ENCODE measurements at places on chromosomes 11 and 22.

- no peak for DNase-seq
- H3K27ac ChIP-seq, result peak overlapping the region; percentile 5
- peaks cover 15% of the 10 kb centered on the region for H3K4me1 ChIP-seq
- no peak overlapping the region for H3K4me3 ChIP-seq
- no peaks in the 10 kb centered on the region for H3K36me3 ChIP-seq
- no peaks in the 10 kb centered on the region for H3K27me3 ChIP-seq
Measured at GRCh38 chr22:38415561-38416321, 39.3 kb downstream of the KCNJ4 start.

GRCh38 chr11:88697139-88697538 is 359.6 kb upstream of the CTSC start:
- H3K4me3 ChIP-seq, result no peak overlapping the region
- DNase-seq, result no peak
- no peaks in the 10 kb centered on the region for H3K4me1 ChIP-seq
- H3K27ac ChIP-seq, result no peak overlapping the region

DNA sequence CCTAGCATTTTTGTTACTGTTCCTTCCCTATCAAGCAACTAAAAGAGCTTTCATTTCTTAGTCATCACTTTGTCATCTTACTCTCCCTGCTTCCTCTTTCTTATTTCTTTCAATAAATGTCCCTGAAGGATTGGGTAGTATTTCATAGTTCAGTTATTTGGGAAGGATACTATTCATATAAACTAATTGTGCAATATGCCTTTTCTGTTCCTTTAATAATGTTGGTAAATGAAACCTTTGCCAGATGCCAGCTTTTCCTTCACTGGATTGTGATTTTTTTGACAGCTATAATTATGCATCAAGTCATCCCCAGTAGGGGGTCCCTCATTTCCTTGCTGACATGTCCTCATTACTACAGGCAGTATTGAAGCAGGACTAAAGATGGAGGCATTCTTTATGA is 101.7 kb downstream of the ATM start:
- DNase-seq, result peak; percentile 17
- H3K27me3 ChIP-seq, result no peaks in the 10 kb centered on the region
- no peaks in the 10 kb centered on the region for H3K4me1 ChIP-seq
- H3K27ac ChIP-seq, result no peak overlapping the region

DNA sequence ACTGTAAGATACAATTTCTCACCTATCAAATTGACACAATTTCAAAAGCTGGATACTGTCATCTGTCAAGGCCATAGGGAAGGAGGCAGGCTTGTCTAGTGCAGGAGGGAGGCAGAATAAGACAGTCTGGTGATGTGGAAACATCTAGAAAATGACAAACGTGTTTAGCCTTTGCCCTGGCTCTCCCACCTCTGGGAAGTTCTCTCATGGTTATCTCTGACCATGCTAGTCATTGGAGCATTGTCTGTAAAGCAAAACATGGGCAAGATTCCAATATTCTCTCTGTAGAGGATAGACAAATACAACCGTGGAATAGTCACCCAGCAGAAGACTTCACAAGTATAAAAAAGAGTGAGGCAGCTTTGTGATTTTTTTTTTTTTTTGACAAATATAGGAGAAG is 9.1 kb upstream of the SERHL2 start:
- DNase-seq, result no peak
- H3K36me3 ChIP-seq, result no peaks in the 10 kb centered on the region
- no peak overlapping the region for H3K4me3 ChIP-seq
- peaks cover 6% of the 10 kb centered on the region for H3K4me1 ChIP-seq

- no peak for DNase-seq
- no peak overlapping the region for H3K27ac ChIP-seq
- no peaks in the 10 kb centered on the region for H3K36me3 ChIP-seq
- no peak overlapping the region for H3K4me3 ChIP-seq
Measured at GRCh38 chr11:113276466-113276865, 37.9 kb upstream of the TTC12 start.

DNA sequence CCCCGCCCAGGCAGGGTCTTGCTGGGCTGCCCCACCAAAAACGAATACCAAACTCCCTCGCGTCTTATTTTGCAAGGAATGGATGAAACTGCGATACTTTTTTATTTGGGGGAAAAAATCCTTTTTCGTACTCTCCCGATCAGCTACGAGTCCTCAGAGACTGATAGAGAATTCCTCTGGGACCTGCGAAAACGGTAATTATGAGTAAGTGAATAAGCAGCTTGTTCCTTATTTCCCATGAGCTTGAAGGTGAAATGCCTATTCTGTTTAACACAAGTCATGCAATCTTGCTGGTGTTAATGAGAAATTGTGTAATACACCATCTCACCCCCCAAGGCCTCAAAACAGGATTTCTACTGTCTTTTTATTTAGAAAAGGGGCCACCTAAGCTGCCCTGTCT is 5.5 kb downstream of the GRK3 start:
- no peaks in the 10 kb centered on the region for H3K27me3 ChIP-seq
- H3K4me1 ChIP-seq, result peaks cover 13% of the 10 kb centered on the region
- H3K4me3 ChIP-seq, result no peak overlapping the region
- no peak for DNase-seq
- H3K36me3 ChIP-seq, result no peaks in the 10 kb centered on the region
- H3K27ac ChIP-seq, result no peak overlapping the region

- no peak overlapping the region for H3K4me3 ChIP-seq
- H3K27me3 ChIP-seq, result no peaks in the 10 kb centered on the region
- H3K27ac ChIP-seq, result no peak overlapping the region
- peaks cover 9% of the 10 kb centered on the region for H3K4me1 ChIP-seq
Measured at GRCh38 chr11:16015741-16016467, 340.4 kb downstream of the SOX6 start.

GRCh38 chr11:10095412-10096208 is 198.4 kb downstream of the SBF2 start:
- H3K4me1 ChIP-seq, result no peaks in the 10 kb centered on the region
- no peaks in the 10 kb centered on the region for H3K36me3 ChIP-seq
- H3K27me3 ChIP-seq, result no peaks in the 10 kb centered on the region
- no peak overlapping the region for H3K27ac ChIP-seq
- no peak for DNase-seq

GRCh38 chr22:32475468-32476010 is 928 bp downstream of the FBXO7 start:
- H3K27ac ChIP-seq, result peak overlapping the region; percentile 92
- peak overlapping the region; percentile 92 for H3K4me3 ChIP-seq
- DNase-seq, result peak; percentile 57
- peaks cover 7% of the 10 kb centered on the region for H3K27me3 ChIP-seq
- H3K4me1 ChIP-seq, result peaks cover 14% of the 10 kb centered on the region

GRCh38 chr11:77705876-77706579 is 68.4 kb upstream of the CLNS1A start:
- H3K27ac ChIP-seq, result no peak overlapping the region
- DNase-seq, result no peak
- H3K4me3 ChIP-seq, result no peak overlapping the region
- no peaks in the 10 kb centered on the region for H3K4me1 ChIP-seq
- peaks cover 7% of the 10 kb centered on the region for H3K36me3 ChIP-seq
- H3K27me3 ChIP-seq, result no peaks in the 10 kb centered on the region

GRCh38 chr22:30206944-30207343 is 39.6 kb downstream of the LIF start:
- H3K27ac ChIP-seq, result no peak overlapping the region
- H3K4me1 ChIP-seq, result peaks cover 8% of the 10 kb centered on the region

- DNase-seq, result no peak
- no peaks in the 10 kb centered on the region for H3K36me3 ChIP-seq
- H3K4me1 ChIP-seq, result peaks cover 16% of the 10 kb centered on the region
- H3K4me3 ChIP-seq, result no peak overlapping the region
- no peak overlapping the region for H3K27ac ChIP-seq
- H3K27me3 ChIP-seq, result no peaks in the 10 kb centered on the region
Measured at GRCh38 chr22:40218152-40218551, 40.4 kb downstream of the TNRC6B start.

DNA sequence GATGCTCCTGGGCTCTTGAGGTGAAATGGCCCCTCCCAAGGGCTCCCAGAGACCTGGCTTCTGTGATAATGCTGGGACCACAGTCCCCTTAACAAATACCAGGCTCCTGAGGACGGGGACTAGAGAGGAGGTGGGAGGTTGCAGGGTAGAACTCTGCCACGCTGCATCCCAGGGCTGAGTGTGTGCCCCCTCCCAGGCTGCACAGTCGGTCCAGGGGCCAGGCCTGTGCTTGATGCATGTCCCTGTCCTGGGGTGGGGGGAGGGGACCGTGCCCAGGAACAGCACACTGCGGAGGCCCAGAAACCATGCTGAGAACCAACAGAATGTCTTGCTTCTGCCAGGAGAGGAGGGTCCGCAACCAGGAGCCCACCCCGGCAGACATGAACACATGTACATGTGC is 9.3 kb downstream of the CSF2RB start:
- H3K27me3 ChIP-seq, result no peaks in the 10 kb centered on the region
- no peaks in the 10 kb centered on the region for H3K36me3 ChIP-seq
- no peak for DNase-seq
- no peaks in the 10 kb centered on the region for H3K4me1 ChIP-seq
- no peak overlapping the region for H3K27ac ChIP-seq
- H3K4me3 ChIP-seq, result no peak overlapping the region

- peaks cover 24% of the 10 kb centered on the region for H3K36me3 ChIP-seq
- DNase-seq, result no peak
- no peak overlapping the region for H3K4me3 ChIP-seq
- H3K4me1 ChIP-seq, result no peaks in the 10 kb centered on the region
Measured at GRCh38 chr22:21975273-21975672, 7.3 kb downstream of the TOP3B start.

DNA sequence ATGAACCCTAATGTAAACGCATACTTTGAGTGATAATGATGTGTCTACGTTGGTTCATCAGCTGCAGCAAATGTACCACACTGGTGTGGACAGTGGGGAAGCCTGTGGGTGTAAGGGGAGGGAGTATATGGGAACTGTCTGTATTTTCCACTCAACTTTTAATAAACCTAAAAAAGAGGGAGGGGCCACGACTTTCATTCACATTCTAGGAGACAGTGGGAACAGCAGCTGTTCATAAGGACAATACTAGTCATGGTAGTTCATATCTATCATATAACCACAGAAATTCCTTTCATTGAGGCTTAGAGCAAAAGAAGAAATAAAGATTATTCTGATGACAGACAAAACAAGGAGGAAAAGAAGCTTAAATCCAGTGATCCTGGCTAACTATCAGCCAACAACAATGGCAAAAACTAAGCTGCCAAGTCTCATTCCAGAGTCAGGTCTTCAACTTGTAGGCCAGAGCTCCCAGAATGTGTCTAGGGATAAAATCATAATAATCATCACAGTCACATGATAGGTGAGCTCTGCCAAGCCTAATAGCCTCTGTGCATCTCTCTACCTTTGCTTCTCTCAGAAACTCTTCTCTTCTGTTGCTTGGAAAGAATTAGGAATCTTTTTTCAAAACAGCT is 59.4 kb upstream of the CHRM4 start:
- no peak overlapping the region for H3K4me3 ChIP-seq
- DNase-seq, result no peak
- no peak overlapping the region for H3K27ac ChIP-seq

GRCh38 chr11:2317354-2318050 is 15.7 kb downstream of the TSPAN32 start:
- H3K4me1 ChIP-seq, result peaks cover 15% of the 10 kb centered on the region
- DNase-seq, result no peak
- H3K4me3 ChIP-seq, result no peak overlapping the region
- no peaks in the 10 kb centered on the region for H3K36me3 ChIP-seq

- H3K27me3 ChIP-seq, result peaks cover 11% of the 10 kb centered on the region
- H3K4me3 ChIP-seq, result peak within 1 kb of the TSS; percentile 36
Measured at GRCh38 chr22:43151251-43152002, at the start of gene TSPO. Gene TSPO, plus strand, starts transcription at chr22:43151559. Its CDS starts 7,680 bp downstream, at chr22:43159239.

DNA sequence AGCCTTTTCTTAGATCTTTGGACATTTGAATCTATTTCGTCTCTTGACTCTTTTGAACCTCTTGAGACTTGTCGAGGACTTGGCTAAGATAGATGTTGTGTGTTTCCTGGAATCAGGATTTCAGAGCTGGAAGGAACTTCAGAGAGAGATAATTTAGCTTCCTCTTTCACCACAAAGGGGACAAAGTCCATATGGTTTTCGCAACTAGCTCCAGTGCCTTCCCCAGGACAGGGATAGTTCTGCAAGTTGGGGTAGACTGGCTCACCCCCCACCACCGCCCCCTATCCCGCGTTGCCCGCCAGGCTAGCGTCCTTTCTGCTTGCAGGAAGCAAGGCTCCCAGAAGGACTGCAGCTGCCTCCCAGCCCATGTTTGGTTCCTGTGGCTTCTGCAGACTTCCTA is 75.7 kb upstream of the MYO18B start:
- no peak overlapping the region for H3K4me3 ChIP-seq
- H3K4me1 ChIP-seq, result peaks cover 22% of the 10 kb centered on the region
- no peaks in the 10 kb centered on the region for H3K27me3 ChIP-seq
- DNase-seq, result no peak
- no peak overlapping the region for H3K27ac ChIP-seq

DNA sequence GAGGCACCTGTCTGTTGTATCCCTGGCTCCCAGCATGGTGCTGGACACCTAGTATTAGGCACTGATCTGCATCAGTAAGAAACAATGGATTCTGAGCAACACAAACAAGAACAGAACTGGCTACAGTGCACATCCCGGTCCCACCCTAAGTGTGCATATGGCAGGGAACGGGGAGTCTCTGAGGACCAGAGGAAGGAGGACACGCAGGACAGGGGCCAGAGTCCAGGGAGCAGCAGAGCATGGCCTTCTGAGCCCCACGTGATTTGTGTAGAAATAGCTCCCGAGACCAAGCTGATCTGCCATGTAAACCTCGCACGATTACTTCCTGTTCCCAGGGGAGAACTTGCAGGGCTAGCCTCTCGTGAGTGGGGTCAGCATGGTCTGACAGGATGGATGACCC is 12.7 kb upstream of the SNX32 start:
- H3K27me3 ChIP-seq, result no peaks in the 10 kb centered on the region
- H3K4me3 ChIP-seq, result no peak overlapping the region
- DNase-seq, result no peak
- no peaks in the 10 kb centered on the region for H3K4me1 ChIP-seq
- H3K36me3 ChIP-seq, result no peaks in the 10 kb centered on the region
- no peak overlapping the region for H3K27ac ChIP-seq

DNA sequence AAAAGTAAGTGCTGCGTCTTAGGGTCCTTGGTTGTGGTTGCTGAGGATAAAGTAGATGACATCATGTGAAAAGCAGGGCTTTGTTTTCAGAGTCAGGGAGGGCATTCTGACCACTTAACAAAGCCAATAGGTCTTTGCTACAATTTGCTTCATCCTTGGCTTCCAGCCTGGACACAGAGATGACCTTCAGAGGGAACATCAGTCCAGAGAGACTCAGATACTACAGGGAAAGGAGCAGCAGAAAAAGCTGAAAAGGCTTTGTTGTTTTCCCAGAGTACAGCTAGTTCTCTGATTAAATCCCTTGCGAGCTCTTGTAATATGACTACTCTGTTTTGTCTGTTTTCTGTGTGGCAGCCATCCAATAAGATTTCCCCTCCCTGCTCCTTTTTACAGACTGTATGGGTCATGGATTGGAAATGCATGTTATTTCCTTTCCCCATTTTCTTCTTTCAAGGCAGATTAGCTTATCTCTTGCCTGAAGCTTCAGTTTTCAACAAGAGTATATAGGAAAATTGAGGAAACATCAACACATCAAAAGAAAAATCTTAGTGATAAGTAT is 31.9 kb downstream of the ATG13 start:
- H3K27me3 ChIP-seq, result no peaks in the 10 kb centered on the region
- H3K36me3 ChIP-seq, result peaks cover 38% of the 10 kb centered on the region
- no peak for DNase-seq
- H3K4me3 ChIP-seq, result no peak overlapping the region
